ENCODE measurements at places on chromosomes 2 and 18.
A peak's percentile ranks its signal among the peaks of the same experiment; 100 is the strongest.

DNA sequence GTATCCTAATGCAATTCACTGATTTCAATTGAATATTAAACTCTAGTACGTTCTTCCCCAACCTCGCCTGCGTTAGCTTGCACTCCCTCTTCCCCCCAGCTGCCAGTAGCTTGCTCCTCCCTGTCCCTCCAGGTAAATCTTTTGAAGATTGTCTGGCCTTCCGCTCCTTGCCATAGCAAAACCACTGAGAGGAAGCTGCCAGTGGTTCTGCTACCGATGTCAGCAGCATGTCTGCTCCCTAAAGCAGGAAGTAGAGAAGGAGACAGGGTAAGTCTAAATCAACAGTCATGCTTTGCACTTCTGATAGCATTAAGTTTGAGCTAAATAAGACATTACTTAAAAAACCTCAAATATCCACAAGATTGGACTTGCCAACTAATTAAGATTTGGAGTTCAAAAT, 89.1 kb downstream of the SCN2A start:
- DNase-seq = no peak

GRCh38 chr18:27214831-27215230, 29.7 kb upstream of the CHST9 start:
- DNase-seq = no peak

GRCh38 chr18:69874058-69874457, 73.6 kb downstream of the CD226 start:
- DNase-seq = no peak

DNA sequence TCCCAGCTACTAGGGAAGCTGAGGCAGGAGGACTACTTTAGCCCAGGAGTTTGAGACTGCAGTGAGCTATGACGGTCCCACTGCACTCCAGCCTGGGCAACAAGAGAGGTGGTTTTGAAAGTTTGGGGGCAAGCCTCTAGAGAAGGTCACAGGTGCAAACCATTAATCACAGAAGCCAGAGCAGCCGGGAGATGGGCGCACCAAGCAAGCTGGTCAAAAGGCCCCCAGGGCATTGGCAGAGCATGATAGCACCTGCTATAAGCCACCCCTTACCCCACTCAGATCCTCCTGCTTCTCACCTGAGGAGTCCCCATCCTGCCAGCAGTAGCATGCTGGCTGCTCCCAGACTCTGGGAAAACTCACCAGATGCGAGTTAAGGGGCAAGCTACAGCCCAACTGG, 116.1 kb upstream of the RAB12 start:
- DNase-seq = no peak

GRCh38 chr18:70645971-70646370, 357.1 kb downstream of the SOCS6 start:
- no peak for DNase-seq

DNA sequence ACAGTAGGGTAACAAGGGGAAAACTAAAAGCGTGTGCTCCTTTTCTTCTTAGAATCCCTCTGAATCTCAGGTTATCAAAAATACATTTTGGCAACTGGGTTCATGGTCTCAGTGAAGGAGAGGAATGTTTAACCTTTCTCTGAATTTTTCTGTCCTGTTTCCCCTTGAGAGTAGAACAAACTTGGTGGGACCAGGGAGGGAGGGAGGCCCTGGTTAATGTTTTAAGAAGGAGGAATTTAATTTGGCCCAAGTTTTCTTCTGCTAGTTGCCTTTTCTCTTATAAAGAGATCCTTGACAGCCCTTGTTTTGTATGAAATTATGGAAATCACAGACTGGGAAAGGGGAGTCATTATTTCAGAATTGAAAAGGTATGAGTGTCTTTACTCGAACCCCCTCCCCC, 12.2 kb upstream of the POU3F3 start:
- no peak for DNase-seq

DNA sequence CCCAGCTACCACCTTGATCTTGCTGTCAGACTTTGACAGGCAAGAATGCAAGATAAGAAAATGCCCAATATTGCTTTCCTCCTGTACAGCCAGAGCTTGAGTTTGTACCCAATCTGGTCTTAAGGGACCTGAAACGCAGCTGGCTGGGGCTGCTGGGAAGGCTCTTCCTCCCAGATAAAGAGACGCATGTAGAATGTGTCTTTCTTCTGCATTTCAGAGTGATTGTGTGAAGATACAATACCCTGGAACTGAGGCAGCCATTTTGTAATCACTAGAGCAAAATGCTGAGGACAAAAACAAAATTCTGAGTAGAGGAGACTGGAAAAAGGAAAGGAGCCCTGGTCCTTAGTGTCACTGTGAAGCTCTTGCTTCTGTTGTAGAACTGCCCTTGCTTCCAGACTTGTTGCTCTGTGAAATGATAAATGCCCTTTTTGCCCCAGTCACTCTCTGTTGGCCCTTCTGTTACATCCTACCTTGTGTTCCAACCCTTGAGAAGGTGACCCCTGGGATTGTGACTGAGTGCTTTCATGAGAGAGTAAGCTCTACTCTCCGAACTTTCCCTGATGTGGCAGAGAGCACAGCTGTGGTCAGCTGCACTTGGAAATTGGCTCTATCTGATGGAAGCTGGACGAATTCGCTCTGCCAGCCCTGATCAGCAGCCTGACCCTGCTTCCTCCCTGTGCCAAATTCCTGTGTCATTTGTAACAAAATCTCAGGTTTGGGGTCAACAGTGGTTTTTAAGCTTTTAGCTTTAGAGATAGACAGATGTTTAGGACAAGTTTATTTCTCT, 137.4 kb upstream of the RBMS1 start:
- DNase-seq = no peak

GRCh38 chr18:37872562-37872961, 307.0 kb upstream of the CELF4 start:
- DNase-seq = no peak

DNA sequence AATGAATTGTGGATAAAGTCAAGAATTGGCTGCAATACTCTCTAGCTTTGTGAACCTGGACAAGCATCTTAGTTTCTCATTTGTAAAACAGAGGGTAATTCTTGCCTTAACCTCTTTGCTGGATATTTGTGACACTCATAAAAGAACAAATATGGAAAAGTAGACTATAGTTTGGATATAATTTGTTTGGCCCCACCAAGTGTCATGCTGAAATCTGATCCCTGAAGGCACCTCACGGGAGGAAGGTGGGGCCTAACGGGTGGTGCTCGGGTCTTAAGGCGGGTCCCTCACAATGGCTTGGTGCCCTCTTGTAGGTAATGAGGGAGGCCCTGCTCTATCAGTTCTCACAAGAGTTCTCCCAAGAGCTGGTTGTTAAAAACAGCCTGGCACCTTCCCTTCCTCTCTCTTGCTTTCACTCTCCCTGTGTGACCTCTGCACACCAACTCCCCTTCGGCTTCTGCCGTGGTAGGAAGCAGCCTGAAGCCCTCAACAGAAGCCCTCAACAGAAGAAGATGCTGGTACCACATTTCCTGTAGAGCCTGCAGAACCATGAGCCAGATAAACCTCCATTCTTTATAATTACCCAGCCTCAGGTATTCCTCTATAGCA, 37.4 kb downstream of the ARL4C start:
- DNase-seq = no peak

DNA sequence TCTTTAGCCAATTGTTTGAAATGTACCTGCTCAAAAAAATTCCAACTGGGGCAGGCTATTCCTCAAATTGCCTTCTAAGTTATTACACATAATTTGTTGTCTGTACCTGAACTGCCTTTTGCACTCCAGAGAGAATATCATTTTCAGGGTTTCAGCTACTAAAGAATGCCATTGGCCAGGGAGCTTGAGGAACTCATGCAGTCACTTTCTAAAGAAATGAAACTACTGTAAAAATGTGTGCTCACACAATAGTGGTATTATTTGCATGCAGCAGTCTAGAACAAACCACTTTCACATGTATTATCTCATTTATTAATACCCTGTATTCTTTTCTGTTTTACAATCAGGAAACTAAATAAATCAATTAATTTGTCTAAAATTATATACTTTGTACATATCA, 152.2 kb downstream of the PID1 start:
- no peak for DNase-seq

DNA sequence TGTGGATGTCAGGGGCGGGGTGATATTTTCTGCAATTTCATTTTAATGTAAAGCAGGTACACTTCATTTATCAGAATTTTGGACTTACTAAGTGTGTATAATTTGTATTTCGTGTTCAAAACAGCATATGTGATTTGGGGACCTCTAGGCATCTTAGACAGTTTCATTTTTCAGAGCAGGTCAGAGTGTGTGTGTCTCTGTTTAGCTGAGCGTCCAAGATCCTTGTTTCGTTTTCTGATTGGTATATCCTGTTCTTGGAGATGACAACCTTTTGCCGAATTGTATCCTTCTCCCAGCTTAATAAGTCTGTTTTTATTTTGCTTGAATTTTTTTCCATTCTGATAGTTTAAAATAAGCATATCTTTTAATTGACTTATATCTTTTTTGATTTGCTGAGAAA, 128.3 kb downstream of the KCNJ3 start:
- no peak for DNase-seq

- no peak for DNase-seq
These were observed 67.7 kb upstream of the GLI2 start for GRCh38 chr2:120667981-120668380.

DNA sequence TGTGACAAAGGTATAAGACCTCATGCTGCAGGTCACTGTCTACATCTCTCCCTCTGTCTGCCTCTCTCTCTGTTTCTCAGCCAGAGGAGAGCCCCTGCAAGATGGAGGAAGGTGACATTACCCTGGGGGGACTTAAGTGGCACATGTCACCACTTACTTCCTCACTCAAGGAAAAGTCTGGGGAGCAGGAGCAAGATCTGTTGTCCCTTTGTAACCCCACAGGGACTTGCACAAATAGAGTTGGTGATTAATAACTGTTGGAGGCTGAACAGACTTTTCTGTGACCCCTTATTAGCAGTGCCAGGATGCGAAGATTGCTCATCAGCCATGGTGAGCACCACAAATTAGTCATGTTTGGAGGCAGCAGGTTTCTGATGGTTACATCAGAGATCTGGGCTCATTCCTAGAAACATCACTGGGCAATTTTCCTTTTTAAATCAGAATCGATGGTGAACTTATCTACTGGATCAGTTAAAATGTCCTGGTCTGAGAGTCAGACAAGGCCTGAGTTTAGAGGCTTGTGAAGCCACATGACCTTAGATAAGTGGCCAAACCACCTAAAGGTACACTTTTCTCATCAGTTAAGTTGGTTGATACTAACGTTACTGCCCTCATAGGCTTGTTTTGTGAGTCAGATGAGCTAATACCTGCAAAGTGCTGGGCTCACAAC, 81.2 kb upstream of the LTBP1 start:
- DNase-seq = peak; percentile 43

- DNase-seq = no peak
These were observed 6.5 kb upstream of the SMAD2 start for GRCh38 chr18:47936952-47937351.

DNA sequence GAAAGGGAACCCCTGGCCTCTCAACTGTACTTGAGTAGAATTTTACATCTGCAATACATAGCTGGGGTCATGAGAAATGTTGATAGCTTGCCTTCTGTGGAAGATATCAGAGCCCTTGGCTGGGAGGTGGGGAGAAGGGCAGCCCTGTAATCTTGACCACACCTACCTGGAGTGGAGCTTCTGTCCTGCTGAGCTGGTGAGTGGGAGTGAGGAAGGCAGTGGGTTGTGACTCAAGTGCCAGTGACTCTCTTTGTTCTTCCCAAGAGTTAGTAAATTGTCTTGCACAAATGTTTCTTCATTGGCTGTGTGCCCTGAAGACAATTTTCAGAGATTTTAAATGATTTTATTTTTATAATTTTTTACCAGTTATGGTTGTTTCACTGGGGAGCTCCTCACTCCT, 277.3 kb downstream of the MBD5 start:
- DNase-seq = no peak

- DNase-seq = peak; percentile 57
These were observed 12.0 kb upstream of the ATP6V1C2 start for GRCh38 chr2:10709290-10709939.

- DNase-seq = peak; percentile 53
These were observed 34.9 kb downstream of the CAVIN2 start for GRCh38 chr2:191811807-191812602.

- DNase-seq = no peak
These were observed 206.1 kb downstream of the GULP1 start for GRCh38 chr2:188497726-188498125.

GRCh38 chr18:44709307-44710126, 28.8 kb downstream of the SETBP1 start:
- DNase-seq = no peak

Measured in HCT116 (cell line).